Putamen (tissue), 1 donor: ENCODE measurements at places on chromosomes 3 and 15.

GRCh38 chr15:42035435-42035761, 14.6 kb upstream of the PLA2G4E start:
- no peak for DNase-seq

- DNase-seq = no peak
These were observed 70.6 kb downstream of the BDH1 start for GRCh38 chr3:197485143-197485542.

DNA sequence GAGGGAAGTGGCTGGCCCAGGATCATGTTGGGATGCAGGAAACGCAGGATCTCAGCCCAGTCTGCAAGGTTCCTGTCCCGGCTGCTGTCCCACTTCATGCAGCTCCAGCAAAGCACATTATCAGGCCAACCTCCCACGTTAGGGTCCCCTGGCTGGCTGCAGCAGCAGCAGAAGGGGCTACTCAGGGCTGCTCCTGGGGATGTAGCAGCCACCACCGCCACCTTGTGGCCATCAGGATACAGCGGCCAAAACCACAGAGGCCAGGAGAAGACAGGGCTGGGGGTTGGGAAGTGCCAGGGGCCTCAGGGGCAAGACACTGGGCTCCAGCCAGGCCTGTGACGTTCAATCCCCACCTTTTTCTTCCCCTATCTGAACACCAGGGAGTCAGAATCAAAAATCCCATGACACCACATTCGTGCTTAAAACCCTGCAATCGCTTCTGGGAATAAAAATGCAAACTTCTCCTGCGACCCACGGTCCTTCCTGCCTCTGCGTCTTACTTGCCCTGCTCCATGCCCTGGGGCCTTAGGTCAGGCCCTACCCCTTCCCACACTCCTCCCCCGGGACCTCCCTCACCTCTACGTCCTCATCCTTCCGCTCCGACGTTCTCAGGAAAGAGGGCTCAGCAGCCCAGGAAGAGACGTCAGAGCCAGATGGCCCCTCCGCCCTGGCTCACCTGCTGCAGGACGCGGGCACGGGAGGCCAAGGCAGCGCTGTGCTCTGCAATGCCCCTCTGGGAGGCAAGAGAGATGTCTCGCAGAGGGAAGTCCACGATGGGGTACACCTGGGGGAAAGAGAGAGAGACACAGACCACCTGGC, 21.5 kb downstream of the SSUH2 start:
- peak; percentile 53 for DNase-seq

DNA sequence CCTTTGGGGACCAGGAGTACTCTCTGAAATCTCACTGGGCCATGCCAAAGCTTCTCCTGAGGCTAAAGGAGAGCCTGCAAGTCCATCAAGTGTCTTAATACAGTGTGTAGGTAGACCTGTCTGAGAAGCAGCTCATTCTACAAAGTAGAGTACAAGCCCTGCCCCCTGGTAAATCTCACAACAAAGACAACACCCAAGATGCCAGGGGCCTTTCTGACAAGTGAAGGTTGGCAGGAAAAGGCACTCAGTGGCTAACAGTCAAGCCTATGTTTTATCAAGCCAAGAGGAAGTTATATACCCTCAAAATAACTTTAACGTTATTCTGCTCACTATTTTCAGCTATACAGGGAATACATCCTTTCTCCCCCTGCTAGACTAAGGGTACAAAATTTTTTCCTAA, 58.3 kb downstream of the NMNAT3 start:
- DNase-seq = no peak

DNA sequence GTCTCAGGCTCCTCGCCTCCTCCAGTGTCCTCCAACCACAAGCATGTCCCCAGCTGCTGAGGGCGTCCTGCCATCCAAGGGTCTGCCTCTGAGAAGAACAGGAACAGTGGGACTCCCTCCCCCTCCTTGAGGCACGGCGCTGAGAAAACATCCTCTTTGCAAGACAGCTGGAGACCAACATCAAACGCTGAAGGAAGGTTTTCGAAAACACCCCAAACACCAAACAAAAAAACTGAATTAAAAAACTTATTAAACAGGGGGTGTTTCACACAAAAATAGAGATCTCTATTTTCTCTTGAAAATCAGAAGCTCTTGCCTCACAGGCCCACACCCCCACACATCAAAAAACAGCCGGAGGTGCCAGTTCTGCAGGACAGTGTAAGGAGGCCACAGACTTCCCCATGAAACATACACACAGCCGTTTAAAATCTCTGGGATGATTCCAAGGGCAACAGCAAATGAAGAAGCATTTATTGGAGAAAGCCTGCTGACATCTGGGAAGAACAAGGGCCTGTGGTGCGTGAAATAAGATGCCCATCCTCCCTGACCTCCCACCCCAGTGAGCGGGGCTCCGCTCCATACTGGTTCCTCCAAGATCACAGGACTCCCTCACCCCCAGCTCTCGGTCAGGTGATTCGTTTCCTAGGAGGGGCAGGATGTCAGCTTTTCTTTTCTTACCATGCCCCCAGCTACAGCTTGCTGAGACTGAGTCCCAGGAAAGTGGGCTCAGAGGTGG, 71.3 kb downstream of the NUP210 start:
- no peak for DNase-seq
